Central memory CD8-positive, alpha-beta T cell (primary cell): ENCODE measurements at places on chromosomes 16 and 17.

DNA sequence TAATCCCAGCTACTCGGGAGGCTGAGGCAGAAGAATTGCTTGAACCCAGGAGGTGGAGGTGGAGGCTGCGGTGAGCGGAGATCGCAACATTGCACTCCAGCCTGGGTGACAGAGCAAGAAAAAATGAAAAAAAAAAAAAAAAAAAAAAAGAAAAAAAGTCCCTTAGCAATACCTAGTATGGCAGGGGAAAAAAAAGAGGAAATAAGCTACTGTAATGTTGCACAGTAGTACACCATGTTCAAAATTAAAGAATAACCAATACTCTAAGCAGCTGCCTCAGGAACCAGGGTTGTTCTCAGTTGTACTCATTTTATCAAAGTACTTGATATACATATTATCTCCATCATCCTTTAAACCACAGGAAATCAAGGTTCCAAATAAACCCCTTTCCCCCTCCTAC lies 17.3 kb upstream of the TXNDC11 start:
- H3K27me3 ChIP-seq = no peaks in the 10 kb centered on the region
- no peak overlapping the region for H3K4me3 ChIP-seq
- H3K27ac ChIP-seq = peak overlapping the region; percentile 11
- H3K36me3 ChIP-seq = peaks cover 79% of the 10 kb centered on the region

DNA sequence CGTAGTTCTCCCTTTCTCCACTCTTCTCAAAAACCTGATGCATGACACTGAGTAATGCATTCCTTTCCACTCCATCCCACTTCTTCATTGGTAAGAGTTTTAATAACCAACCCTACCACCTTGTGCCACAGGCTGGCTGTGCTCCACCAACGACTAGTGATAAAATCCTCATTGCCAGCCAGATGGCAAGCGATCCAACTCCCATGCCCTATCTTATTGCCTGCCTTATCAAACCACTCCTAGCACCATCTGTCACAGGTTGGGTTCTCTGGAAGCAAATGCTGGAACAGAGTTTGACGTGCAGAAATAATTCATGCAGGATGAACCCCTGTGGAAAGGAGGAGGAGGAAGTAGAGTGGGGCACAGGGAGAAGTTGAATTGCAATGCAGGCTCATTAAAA lies 99.5 kb downstream of the CHD9NB start:
- no peaks in the 10 kb centered on the region for H3K36me3 ChIP-seq
- no peak overlapping the region for H3K4me3 ChIP-seq
- peaks cover 28% of the 10 kb centered on the region for H3K27me3 ChIP-seq
- H3K27ac ChIP-seq = no peak overlapping the region

- no peak overlapping the region for H3K27ac ChIP-seq
- DNase-seq = no peak
- peaks cover 56% of the 10 kb centered on the region for H3K27me3 ChIP-seq
- no peak overlapping the region for H3K4me3 ChIP-seq
These were observed 80.5 kb downstream of the MYH13 start for GRCh38 chr17:10292057-10292937.

DNA sequence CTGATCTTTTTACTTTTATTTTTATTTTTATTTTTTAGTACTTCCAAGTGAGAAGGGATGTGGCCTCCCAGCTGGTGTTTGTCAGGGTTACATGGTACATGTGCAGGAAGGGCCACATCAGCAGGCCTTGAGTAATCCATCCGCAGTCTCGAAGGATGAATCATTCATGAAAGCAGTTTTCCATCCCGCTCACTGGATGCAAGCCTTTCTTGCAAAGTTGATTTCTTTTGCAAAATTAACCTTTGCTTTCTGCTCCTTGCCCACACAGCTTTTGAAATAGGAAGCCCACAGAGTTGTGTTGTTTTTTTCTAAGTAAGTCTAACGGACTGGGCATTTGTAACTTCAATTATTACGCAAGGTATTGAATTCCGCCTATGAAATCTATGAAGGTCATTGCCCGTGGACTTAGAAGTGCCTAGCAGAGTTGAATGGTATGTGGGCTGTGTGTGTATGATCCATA lies 157.4 kb downstream of the PRKCA start:
- no peak overlapping the region for H3K4me3 ChIP-seq
- no peak overlapping the region for H3K27ac ChIP-seq
- no peaks in the 10 kb centered on the region for H3K4me1 ChIP-seq
- DNase-seq = no peak

DNA sequence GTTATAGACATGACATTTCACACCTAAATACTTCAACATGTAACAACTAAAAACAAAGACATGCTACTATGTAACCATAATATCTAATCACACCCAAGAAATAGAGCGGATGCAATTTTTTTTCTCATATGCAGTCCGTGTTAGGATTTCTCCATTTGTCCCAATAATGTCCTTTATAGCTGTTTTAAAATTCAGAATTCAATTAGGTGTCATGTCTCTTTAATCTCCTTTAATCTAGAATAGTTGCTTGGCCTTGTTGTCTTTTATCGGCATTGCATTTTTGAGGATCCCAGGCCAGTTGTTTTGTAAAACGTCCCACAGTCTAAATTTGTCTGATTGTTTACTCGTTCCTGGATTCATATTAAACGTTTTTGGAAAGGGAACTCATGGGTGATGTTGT lies 14.5 kb downstream of the MRC2 start:
- H3K36me3 ChIP-seq = no peaks in the 10 kb centered on the region
- H3K4me3 ChIP-seq = no peak overlapping the region
- DNase-seq = no peak
- H3K27me3 ChIP-seq = peaks cover 24% of the 10 kb centered on the region
- no peaks in the 10 kb centered on the region for H3K4me1 ChIP-seq

- H3K4me3 ChIP-seq = peak overlapping the region; percentile 67
- DNase-seq = no peak
- peaks cover 14% of the 10 kb centered on the region for H3K4me1 ChIP-seq
- peaks cover 12% of the 10 kb centered on the region for H3K36me3 ChIP-seq
- H3K27me3 ChIP-seq = peaks cover 14% of the 10 kb centered on the region
These were observed 1.8 kb downstream of the SYNGR3 start for GRCh38 chr16:1991588-1991947.

GRCh38 chr17:56359518-56359917 lies 206.2 kb downstream of the ANKFN1 start:
- no peaks in the 10 kb centered on the region for H3K36me3 ChIP-seq
- peaks cover 18% of the 10 kb centered on the region for H3K27me3 ChIP-seq
- DNase-seq = no peak
- H3K4me3 ChIP-seq = no peak overlapping the region
- no peak overlapping the region for H3K27ac ChIP-seq

- H3K27ac ChIP-seq = no peak overlapping the region
- DNase-seq = no peak
- H3K27me3 ChIP-seq = peaks cover 12% of the 10 kb centered on the region
These were observed 15.5 kb downstream of the HS3ST6 start for GRCh38 chr16:1902547-1903219.

GRCh38 chr16:10865991-10866966 lies 10.7 kb upstream of the CIITA start:
- DNase-seq = no peak
- H3K27ac ChIP-seq = no peak overlapping the region
- H3K4me1 ChIP-seq = peaks cover 40% of the 10 kb centered on the region
- H3K27me3 ChIP-seq = no peaks in the 10 kb centered on the region

GRCh38 chr16:3157229-3158025 lies 22.6 kb downstream of the ZNF213 start:
- peaks cover 57% of the 10 kb centered on the region for H3K36me3 ChIP-seq
- H3K4me3 ChIP-seq = peak overlapping the region; percentile 92
- no peaks in the 10 kb centered on the region for H3K27me3 ChIP-seq
- H3K4me1 ChIP-seq = peaks cover 28% of the 10 kb centered on the region
- H3K27ac ChIP-seq = peak overlapping the region; percentile 100

DNA sequence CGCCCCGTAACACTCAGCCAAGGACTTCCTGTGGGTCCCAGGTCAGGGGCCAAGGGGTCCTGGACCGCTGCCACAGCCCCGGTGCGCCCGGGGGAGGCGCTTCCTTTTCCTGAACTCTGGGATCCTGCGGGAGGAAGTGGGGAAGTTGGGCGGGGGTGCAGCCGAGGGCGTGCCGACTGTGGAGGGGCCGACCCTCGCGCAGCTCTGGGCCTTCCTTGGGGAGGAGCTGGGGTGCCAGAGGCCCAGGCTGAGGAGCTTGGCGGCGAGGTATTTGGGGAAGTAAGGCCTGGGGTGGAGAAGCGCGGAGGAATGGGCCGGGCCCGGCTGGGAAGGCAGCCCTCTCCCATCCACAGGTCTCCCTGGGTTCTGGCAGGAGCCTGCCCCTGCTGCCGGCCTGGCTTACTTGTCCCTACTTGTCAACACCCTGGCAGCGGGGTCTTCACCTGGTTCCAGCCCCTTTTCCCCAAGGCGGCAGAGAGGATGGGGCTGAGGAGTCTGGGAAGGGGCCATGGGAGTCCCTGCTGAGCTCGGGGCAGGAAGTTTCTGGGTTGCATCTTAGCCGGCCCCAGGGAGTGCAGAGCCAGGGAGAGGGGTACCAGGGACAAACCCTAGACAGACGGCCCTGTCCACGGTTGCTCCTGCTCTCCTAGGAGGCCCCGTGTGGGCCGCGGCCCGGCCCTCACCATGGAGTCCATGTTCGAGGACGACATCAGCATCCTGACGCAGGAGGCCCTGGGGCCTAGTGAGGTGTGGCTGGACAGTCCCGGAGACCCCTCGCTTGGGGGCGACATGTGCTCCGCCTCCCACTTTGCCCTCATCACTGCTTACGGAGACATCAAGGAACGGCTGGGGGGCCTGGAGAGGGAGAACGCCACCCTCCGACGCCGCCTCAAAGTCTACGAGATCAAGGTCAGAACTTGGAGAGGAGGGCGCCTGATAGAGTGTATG lies 1.7 kb downstream of the TBKBP1 start:
- H3K27me3 ChIP-seq = no peaks in the 10 kb centered on the region
- H3K4me1 ChIP-seq = peaks cover 70% of the 10 kb centered on the region
- DNase-seq = no peak
- peak overlapping the region; percentile 91 for H3K4me3 ChIP-seq

DNA sequence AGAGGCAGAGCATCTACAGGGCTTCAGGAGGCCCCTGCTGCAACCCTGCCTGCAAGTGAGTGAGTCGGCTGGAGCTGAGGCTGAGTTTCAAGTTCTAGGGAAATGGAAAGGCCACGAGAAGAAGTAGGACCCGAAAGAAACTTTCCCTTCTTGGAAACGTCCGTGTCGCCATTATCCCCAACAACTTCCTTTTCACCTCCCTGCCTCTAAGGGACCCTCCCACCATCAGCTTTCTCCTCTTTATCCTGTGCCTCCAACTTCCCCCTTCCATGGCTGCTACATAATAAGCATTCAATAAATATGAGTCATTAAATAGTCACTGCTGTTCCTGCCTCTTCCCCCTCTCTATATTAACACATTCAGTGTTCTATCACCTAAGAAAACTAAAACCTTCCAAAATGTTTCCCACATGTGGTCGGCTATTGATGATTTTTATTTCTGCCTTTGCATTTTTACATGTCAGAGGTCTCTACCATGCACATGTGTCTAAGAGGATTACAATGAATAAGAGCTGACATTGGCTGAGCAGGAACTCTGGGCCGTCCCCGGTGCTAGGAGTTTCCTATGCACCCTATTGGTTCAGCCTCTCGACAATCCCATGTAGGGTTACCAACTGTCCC lies 115.9 kb upstream of the TNRC6C start:
- peaks cover 5% of the 10 kb centered on the region for H3K36me3 ChIP-seq
- H3K4me3 ChIP-seq = peak overlapping the region; percentile 13
- H3K4me1 ChIP-seq = peaks cover 62% of the 10 kb centered on the region
- H3K27ac ChIP-seq = peak overlapping the region; percentile 90
- DNase-seq = no peak

- H3K4me1 ChIP-seq = peaks cover 21% of the 10 kb centered on the region
- H3K27me3 ChIP-seq = no peaks in the 10 kb centered on the region
- peaks cover 4% of the 10 kb centered on the region for H3K36me3 ChIP-seq
- peak overlapping the region; percentile 32 for H3K27ac ChIP-seq
These were observed 32.2 kb downstream of the RNF157 start for GRCh38 chr17:76208120-76208519.

DNA sequence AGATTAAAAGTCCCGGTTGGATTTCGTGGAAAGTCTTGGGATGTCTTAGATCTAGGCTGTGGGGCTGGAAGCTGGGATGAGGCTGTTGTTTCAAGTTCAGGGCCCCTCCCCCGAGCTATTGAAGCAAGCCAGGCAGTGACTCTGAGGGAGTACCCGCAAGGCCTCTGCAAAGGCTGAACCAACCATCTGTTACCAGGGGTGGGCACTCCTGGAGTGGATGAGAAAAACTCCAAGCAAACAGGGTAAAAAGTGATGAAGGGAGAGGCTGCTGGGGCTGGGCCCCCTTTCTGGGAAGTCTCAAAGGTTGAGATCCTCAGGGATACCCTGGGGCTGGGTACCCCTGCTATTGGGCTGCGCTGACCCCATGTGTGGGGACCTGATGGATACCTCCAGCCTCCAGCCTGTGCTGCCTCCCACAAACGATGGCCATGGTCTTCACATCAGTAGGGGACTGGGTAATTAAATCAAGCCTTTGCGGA lies 82.4 kb upstream of the KIFC3 start:
- no peaks in the 10 kb centered on the region for H3K4me1 ChIP-seq
- no peak overlapping the region for H3K4me3 ChIP-seq
- DNase-seq = no peak
- no peaks in the 10 kb centered on the region for H3K36me3 ChIP-seq

DNA sequence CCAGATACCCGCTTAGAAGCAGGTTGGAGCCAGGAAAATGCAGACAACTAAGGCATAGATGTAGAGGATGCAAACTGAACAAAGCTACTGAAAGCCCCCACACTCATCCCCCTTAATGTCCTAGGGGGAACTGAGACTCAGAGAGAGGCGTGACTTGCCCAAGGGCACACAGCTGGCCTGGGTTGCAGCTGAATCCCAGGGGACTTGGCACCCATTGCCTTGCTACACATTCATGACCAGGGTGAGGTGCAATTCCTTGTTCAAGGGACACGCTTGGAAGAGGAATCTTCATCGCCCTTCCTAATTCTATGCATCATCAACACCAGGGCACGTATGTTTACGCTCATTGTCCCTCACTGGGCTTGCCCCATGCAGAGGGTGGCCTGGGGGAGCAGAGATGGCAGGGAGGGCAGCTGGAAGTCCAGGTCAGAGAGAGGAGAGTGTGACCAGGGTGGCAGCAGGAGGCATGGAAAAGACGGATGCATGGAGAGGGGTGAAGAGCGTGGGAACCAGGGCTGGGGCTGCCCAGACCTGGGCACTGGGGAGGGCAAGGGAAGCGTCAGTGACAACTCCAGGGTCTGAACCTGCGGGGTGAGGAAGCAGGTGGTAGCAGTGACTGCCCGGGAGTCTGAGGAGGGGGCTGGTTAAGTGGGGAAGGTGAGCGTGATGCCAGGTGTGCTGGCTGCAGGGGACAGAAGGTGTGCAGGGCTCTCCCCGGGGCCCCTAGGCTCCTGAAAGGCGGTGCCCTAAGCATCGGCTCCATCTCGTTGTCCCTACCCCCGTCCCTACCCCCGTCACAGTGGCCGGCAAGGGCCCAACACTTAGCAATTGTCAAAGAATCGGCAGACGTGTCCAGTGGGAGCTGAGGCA lies 267.1 kb upstream of the TNRC6C start:
- H3K36me3 ChIP-seq = no peaks in the 10 kb centered on the region
- peaks cover 23% of the 10 kb centered on the region for H3K4me1 ChIP-seq
- H3K27me3 ChIP-seq = peaks cover 55% of the 10 kb centered on the region
- no peak for DNase-seq
- no peak overlapping the region for H3K4me3 ChIP-seq

- H3K4me1 ChIP-seq = peaks cover 13% of the 10 kb centered on the region
- peak overlapping the region; percentile 30 for H3K4me3 ChIP-seq
- no peak overlapping the region for H3K27ac ChIP-seq
- H3K27me3 ChIP-seq = peaks cover 83% of the 10 kb centered on the region
These were observed 3.3 kb downstream of the PMP22 start for GRCh38 chr17:15261802-15262290.

GRCh38 chr16:25109643-25110042 lies 1.9 kb upstream of the LCMT1 start:
- H3K27me3 ChIP-seq = no peaks in the 10 kb centered on the region
- H3K4me3 ChIP-seq = no peak overlapping the region
- no peak overlapping the region for H3K27ac ChIP-seq
- DNase-seq = no peak
- peaks cover 50% of the 10 kb centered on the region for H3K4me1 ChIP-seq
